ENCODE measurements at places on chromosomes 13 and 19. TPM values are rescaled to one million over a fixed set of nuclear protein-coding genes. Genes with fewer than 3 reads are reported as not detected.

Gene GAPDHS
- not detected for total RNA-seq

Gene OLFM4
- not detected for total RNA-seq

Gene TMPRSS9
- total RNA-seq, result 0.33 TPM

Gene SGCG
- not detected for total RNA-seq

Gene OBI1
- 25.0 TPM for total RNA-seq

Gene KLK5
- total RNA-seq, result not detected

Gene ALOX5AP
- total RNA-seq, result not detected
